Suppressor macrophage treated with lipopolysaccharide for 4 hours (primary cell): ENCODE measurements at places on chromosomes 11 and 22.

DNA sequence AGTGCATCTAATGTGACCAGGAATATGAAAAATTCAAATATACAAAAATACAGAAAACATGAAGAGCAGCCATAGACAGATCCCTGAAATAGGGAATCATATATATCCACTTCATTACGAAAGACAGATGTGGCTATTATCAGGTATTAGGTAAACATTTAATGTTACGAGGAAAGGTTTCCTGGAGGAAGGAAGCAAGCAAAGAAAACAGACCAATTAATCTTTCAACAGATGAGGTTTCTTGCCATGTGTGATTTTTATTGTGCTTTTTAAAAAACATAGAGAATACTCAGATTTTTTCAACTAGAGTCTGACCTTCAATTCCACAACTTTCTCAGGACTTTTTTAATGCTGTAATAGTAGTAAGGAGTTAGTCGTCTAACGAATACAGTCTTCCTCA, 24.3 kb upstream of the GAB2 start:
- no peak for DNase-seq

GRCh38 chr11:12525466-12526055, 148.2 kb downstream of the PARVA start:
- DNase-seq, result no peak

GRCh38 chr11:116439361-116439677, 333.5 kb downstream of the BUD13 start:
- DNase-seq, result no peak

- DNase-seq, result no peak
Measured at GRCh38 chr11:130872981-130873380, 43.3 kb downstream of the SNX19 start.

- DNase-seq, result no peak
Measured at GRCh38 chr11:35727140-35727539, 64.6 kb downstream of the TRIM44 start.

GRCh38 chr11:65903715-65904114, 3.5 kb upstream of the FOSL1 start:
- no peak for DNase-seq
